ENCODE measurements at places on chromosomes 5 and 9.

GRCh38 chr9:108053555-108054061 lies 564.0 kb upstream of the KLF4 start:
- DNase-seq: no peak

GRCh38 chr9:125600194-125600593 lies 106.8 kb downstream of the MAPKAP1 start:
- no peak for DNase-seq

- DNase-seq: no peak
These were observed 17.3 kb upstream of the RNU6ATAC start for GRCh38 chr9:134181648-134182034.

- no peak for DNase-seq
These were observed 238.2 kb downstream of the GLIS3 start for GRCh38 chr9:4061717-4062116.

DNA sequence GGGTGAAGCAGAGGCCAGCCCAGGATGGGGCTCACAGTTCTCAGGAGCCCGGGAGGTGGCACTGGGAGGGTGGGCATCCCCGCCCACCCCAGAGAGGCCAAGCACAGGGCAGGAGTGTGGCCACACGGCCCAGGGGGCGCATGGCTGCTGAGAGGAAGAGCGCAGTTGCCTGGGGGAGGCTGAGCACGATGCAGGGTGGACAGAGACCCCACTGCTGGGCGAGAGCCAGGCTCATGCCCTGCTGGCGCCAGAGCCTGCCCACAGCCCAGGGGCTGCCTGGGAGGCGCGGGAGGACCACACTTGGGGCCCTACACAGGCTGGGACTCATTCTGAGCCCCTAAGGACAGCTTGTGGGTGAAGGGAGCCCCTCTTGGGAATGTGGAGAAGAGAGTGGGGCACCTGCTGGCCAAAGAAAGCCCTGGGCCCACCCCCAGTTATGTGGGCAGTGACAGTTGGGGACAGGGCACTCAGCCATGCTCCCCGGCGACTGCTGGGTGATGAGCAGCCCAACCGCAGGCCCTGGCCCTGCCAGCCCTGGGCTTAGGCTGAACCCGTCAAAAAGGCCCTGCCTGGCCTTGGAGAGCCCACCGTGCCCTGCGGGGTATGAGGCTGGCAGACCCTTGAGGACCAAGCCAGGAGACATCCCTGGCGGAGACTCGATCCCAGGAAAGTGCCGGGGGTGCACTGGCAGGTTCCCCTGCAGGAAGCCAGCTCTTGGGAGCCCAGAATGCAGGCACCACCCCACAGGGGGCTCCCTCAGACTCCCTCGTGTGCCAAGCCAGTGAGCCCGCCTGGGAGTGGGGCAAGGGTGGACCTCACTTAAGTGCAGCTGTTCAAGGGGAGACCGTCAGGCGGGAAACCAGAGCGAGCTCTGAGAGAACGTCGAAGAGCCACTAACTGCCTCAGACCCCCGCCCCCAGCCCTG lies 21.6 kb upstream of the CAMSAP1 start:
- DNase-seq: no peak
